Activated CD8-positive, alpha-beta T cell treated with anti-CD3 and anti-CD28 coated beads, Interleukin-2, amount 10 ng/mL, durations not matched to agents 7 days and 5 days (primary cell): ENCODE measurements at places on chromosomes 4 and X. TPM values are rescaled to one million over a fixed set of nuclear protein-coding genes. Genes with fewer than 3 reads are reported as not detected.

Gene NEXMIF
- 0.55 TPM for total RNA-seq

Gene AREG
- total RNA-seq: not detected

GRCh38 chrX:110699109-110699508 is 96.5 kb downstream of the CHRDL1 start:
- no peaks in the 10 kb centered on the region for H3K4me1 ChIP-seq
- no peaks in the 10 kb centered on the region for H3K36me3 ChIP-seq
- H3K4me3 ChIP-seq: no peak overlapping the region
- H3K27me3 ChIP-seq: no peaks in the 10 kb centered on the region
- H3K27ac ChIP-seq: no peak overlapping the region

DNA sequence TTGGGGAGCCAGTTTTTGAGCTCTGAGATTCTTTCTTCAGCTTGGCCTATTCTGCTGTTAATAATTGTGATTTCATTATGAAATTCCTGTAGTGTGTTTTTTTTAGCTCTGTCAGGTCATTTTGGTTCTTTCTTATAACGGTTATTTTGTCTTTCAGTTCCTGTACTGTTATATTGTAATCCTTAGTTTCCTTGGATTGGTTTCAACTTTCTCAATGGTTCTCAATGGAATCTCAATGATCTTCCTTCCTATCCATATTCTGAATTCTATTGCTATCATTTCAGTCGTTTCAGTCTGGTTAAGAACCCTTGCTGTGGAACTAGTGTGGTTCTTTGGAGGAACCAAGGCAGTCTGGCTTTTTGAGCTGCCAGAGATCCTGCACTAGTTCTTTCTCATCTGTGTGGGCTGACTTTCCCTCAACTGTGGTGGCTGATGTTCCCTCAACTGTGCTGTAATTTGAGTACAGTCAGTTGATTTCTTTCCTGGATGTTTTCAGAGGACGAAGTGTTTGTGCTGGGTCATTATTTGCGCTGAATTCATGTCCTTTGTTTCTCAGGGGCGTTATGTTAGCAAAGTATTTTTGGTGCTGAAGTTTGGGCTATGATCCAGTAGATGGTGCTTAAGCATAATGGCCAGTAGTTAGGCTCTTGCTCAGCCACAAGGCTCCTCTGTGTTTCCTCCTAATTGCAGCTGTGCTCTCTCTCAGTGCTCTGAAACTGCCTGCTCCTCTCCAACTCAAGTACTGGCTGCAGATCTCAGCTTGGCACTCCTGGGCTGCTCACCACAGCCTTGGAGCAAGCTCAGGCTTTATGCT is 27.5 kb downstream of the ENPEP start:
- DNase-seq: no peak
- no peak overlapping the region for H3K27ac ChIP-seq
- no peaks in the 10 kb centered on the region for H3K4me1 ChIP-seq
- no peak overlapping the region for H3K4me3 ChIP-seq

Gene EIF4E
- 105 TPM for total RNA-seq

DNA sequence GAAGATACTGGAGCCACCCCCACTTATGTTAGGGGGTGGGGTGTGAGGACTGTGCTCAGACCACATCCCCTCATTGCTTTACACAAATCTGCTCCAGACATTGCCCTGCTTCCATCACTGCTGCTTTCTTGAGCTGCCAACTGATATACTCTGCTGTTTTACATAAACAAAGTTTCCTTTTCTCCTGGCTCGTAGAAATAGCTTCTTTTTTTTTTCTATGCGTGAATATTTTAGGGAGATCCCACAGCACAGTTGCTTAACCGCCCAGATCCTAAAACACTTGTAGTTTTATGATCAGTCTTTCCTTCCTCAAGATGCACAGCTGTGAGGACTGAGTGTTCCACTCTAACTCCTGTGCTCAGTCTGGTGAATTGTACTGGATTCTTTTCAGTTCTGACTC is 768.4 kb downstream of the PCDH18 start:
- H3K27me3 ChIP-seq: no peaks in the 10 kb centered on the region
- H3K36me3 ChIP-seq: no peaks in the 10 kb centered on the region
- no peak for DNase-seq
- H3K27ac ChIP-seq: no peak overlapping the region
- H3K4me1 ChIP-seq: no peaks in the 10 kb centered on the region

Gene SPACA5
- not detected for total RNA-seq

DNA sequence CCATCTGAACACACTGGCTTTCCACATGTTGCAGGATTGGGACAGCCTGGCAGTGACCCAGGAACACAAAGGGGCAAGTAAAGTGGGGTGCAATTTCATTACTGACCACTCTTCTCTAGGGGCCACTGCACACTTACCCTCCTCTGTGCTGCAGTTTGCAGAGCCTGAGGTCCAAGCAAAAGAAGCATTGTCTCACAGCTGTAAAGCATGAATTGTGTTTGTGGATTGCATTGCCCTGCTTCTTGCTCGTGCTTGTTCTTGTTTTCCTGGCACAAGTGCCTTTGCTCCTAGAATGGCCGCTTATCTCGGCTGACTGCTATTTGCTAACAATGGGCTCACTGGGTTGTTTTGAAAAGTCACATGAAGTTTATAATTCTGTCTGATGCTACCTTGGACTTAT is 209.1 kb upstream of the JADE1 start:
- no peak overlapping the region for H3K4me3 ChIP-seq
- no peak overlapping the region for H3K27ac ChIP-seq
- no peaks in the 10 kb centered on the region for H3K36me3 ChIP-seq
- H3K27me3 ChIP-seq: peaks cover 5% of the 10 kb centered on the region
- no peak for DNase-seq

DNA sequence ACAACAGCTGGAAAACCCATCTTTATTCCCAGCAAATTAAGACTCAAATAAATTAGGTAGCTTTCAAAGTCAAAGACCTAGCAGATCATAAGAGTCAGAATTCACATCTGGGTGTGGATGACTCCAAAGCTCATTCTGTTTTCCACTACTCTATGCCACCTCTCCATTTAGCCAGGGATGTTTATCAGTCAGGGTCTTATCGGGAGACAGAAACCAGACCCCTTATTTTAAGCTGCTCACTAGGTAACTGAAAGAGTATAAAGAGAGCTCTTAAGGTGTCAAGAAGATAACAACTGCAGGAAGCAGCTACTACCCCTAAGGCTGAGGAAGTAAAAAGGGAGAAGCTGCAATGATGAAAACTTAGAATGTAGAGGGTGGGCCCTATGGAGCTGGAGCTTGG is 333.7 kb upstream of the KLF3 start:
- no peak for DNase-seq
- H3K27ac ChIP-seq: no peak overlapping the region
- H3K4me3 ChIP-seq: no peak overlapping the region
- peaks cover 1% of the 10 kb centered on the region for H3K36me3 ChIP-seq
- no peaks in the 10 kb centered on the region for H3K27me3 ChIP-seq

DNA sequence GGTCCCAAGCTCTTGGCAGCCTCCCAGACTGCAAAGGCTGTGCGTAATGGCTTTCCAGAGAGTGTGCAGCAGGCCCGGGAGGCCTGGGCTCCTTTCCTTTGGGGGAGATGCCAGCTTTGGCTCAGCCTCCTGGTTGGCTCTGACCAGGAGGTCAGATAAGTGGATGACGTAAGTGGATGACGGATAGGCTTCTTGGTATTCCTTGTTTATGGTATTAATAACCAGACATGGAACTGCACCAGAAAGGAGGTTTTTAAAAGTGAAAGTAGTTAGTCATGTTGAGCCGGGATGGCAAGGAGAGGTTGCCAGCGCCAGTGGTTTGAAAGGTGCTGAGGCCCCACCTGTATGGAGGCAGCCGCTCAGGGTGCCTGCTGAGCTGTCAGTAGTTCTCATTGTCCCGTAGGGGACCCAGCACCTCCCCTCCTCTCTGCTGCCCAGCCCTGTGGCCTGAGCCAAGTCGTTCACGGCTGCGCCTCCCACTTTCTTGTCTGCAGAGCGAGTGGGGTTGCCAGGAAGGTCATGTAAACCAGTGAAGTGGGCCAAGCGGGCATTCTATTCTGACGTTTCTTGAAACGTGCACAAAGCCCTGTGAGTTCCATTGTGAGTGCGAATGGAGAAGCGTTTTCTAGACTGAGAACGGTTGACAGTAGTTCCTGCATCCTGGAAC is 28.7 kb upstream of the STOX2 start:
- no peaks in the 10 kb centered on the region for H3K4me1 ChIP-seq
- no peak overlapping the region for H3K4me3 ChIP-seq
- H3K36me3 ChIP-seq: no peaks in the 10 kb centered on the region
- DNase-seq: no peak

Gene IGFBP7
- total RNA-seq: not detected

Gene DDIT4L
- not detected for total RNA-seq

Gene CD38
- total RNA-seq: 88.8 TPM

DNA sequence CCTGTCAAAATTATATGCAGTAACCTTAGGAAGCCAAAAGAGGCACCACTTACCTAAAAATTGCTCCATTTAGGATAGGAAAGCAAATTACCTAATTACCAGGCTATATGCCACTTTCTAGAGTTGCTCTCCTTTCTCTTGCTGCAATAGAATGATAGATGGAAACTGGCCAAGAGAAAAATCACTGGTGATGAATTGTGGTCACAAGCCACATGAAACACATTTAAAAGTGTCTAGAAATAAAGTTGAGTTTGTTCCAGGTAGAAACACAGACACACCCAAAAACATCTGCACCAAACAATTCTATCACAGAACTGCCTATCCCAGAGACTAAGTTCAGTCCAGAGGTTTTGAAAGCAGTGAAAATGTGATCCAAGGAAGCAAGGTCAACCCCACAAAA is 337.7 kb downstream of the PCDH19 start:
- no peaks in the 10 kb centered on the region for H3K27me3 ChIP-seq
- no peak overlapping the region for H3K27ac ChIP-seq
- H3K4me1 ChIP-seq: no peaks in the 10 kb centered on the region
- no peaks in the 10 kb centered on the region for H3K36me3 ChIP-seq
- no peak overlapping the region for H3K4me3 ChIP-seq
- no peak for DNase-seq

DNA sequence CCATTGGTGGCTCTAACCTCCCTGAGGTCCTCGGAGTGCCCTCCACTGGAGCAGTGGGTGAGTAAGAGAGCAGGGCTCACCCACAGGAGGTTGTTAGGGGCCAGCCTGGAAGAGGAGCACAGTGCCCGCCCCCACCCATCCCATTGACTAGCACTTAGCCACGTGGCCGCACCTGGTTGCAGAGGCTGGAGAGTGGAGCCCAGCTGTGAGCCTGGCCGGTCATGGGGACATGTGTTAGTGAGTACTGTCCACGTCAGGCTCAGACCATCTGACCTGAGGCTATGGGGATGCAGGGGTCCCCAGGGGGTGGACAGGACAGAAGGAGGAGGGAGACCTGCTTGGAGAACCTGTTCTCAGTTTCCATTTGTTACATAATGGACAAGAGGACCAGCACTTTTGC is 1.4 kb upstream of the MAN2B2 start:
- DNase-seq: no peak
- peaks cover 14% of the 10 kb centered on the region for H3K36me3 ChIP-seq
- H3K4me1 ChIP-seq: peaks cover 11% of the 10 kb centered on the region
- peaks cover 11% of the 10 kb centered on the region for H3K27me3 ChIP-seq
- H3K27ac ChIP-seq: no peak overlapping the region

Gene ADD1
- total RNA-seq: 255 TPM
